Left renal cortex interstitium (tissue), 4 donors: ENCODE measurements at places on chromosomes 2 and 18. TPM values are rescaled to one million over a fixed set of nuclear protein-coding genes. Genes with fewer than 3 reads are reported as not detected.

SH3RF3 gene
- 5.1 TPM for polyA plus RNA-seq

DNA sequence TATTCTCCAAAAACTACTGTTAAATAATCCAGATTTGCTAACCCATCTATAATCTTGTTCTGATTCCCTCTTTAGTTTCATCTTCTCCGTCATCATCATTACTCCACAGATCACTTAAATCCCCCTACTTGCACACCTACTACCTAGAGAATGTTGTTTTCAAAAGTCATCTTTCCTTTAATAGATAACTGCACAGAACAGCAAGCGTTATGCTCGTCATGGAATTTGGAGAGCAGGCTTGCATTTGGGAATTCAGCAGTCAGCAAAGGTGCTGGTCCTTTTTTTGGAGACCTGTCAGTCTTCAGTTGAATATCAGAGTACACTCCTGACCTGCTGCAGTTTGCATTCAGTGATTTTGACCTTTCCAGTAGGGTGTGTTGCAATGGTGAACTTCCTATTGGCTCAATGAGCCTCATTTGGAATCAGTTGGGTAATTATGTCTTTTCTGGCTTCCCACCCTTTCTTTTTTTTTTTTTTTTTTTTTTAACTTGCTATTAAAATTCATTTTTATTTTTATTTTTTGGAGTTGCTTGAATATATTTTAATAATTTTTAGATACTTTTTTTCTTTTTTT is 110.6 kb downstream of the HNRNPLL start:
- no peak for DNase-seq

DNA sequence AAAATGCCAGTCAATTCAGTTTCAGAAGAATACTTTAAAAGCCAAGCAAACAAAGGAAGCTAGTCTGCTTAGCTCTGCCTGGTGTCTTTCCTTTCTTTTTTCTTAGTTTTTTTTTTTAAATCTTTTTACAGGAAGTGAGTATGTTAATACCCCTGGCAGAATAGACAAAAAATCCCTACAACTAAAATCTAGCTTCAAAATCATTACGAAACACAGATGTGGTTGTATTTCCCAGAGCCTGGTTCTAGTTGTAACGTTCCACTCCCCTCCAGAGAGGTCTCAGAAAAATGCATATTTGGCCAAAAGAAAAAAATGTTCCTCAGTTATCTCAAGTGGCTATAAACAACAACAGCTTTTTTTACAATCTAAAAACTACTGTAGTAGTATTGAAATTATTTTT is 202.1 kb upstream of the RND3 start:
- no peak for DNase-seq

DNA sequence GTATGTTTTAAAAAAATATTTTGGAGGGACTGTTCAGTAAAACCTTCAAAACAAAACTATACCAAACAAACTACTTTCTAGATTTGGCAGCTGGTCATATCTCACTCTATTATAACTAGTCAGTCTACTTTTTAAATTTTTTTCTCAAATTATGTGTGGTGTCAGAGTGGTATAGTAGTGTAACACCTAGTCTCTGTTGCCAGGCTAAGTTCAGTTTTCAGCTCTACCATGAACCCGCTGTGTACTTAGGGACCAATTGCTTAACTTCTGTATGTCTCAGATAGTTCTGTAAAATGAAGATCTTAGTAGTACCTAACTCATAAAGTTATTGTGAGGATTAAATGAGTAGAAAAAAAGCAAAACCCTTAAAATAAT is 54.3 kb downstream of the GPD2 start:
- no peak for DNase-seq

- DNase-seq: no peak
Measured at GRCh38 chr2:20366672-20367116, 16.1 kb upstream of the PUM2 start.

RSAD2 gene
- 3.0 TPM for polyA plus RNA-seq

COBLL1 gene
- 117 TPM for polyA plus RNA-seq

DNA sequence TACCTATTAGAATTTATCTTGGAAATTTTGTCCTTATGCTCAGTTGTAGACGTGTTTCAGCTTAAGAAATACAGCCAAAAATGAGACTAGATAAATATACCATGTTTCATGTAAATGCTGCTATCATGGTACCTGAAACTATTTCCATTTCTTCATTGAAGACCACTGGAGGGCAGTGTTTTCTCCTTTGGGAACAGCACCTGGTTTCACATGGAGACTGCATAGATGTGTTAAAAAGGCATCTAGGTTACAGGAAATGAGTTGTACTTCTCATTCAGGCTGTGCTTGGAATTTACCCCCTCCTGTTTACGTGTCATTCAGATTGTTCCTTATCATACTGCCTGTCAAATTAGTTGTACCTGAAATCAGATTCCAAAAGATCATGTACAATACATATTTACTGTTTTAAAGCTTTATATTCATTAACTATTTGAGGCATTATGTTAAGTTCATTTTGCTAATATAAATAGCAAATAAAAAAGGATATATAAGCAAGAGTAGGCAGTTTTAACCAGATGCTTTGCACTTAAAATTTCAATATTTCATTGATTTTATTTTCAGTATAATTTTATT is 57.3 kb upstream of the PSMD14 start:
- DNase-seq: no peak

- no peak for DNase-seq
Measured at GRCh38 chr2:28552045-28552823, 56.4 kb downstream of the PLB1 start.

GRCh38 chr2:170122883-170123547 is 54.9 kb upstream of the MYO3B start:
- DNase-seq: no peak

DNA sequence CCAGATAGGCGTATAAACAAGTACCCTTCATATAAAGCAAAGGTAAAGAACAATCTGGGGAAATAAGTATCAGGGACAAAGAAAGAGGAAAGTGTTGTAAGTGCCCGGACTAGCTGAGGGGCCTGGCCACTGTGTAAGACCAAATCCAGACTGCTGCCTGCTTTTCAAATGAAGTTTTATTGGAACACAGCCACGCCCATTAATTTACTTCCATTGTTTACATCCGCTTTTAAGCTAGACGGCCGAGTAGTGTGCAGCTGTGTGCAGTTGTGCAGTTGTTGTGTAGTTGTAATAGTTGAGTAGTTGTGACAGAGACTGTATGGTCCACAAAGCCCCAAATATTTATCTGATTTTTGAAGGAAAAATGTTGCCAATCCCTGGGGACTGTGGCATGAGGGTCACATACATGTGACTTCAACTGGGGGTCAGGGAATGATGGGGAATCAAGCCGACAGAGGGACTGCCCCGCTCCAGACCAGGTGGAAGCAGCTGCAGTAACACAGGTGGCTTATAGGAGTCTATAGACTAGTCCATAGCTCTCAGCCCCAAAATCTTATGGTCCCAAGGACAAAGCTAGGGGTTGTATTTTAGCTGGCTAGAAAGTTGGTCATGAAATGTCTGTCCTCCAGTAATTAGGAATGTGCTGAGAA is 30.0 kb downstream of the FHL2 start:
- no peak for DNase-seq

- no peak for DNase-seq
Measured at GRCh38 chr18:4293337-4293736, 161.8 kb downstream of the DLGAP1 start.

DNA sequence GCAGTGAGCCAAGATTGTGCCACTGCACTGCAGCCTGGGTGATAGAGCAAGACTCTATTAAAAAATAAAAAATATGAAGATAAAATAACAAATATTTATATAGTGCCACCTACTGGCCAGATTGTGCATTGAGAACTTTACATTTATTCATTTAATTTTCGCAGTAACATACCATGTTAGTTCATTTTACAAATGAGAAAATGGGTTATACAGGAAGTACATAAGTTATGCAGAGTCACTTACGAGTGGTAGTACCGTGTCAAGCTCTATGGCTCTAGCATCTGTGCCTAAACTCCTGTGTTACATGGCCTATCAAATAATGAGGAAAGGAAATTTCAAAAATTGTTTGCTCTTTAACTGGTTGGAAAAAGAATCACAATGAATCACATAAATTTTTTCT is 27.9 kb downstream of the RIF1 start:
- DNase-seq: no peak

ZDBF2 gene
- polyA plus RNA-seq: 9.9 TPM

CDCA7 gene
- polyA plus RNA-seq: 34.7 TPM

GRCh38 chr2:206572725-206573124 is 69.6 kb upstream of the FAM237A start:
- no peak for DNase-seq

DNA sequence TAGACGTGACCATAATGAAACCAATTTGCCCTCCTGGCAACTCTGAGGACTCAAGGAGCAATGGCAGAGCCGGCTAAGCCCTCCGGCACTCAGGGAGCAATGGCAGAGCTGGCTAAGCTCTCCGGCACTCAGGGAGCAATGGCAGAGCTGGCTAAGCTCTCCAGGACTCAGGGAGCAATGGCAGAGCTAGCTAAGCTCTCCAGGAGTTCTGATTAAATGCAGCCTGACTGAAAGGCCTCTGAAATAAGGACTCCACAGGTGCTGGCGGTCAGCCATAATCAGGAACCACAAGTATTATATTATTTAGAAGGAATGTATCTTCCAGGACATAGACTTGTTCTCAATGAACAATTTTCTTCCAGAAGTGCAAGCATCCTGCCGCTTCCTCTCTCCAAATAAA is 65.2 kb downstream of the C2orf76 start:
- DNase-seq: no peak
